HuH-7.5 (cell line): ENCODE measurements at places on chromosomes 1 and 21.

- no peak for DNase-seq
Observed at GRCh38 chr1:165902565-165902964, 75.2 kb downstream of the UCK2 start.

DNA sequence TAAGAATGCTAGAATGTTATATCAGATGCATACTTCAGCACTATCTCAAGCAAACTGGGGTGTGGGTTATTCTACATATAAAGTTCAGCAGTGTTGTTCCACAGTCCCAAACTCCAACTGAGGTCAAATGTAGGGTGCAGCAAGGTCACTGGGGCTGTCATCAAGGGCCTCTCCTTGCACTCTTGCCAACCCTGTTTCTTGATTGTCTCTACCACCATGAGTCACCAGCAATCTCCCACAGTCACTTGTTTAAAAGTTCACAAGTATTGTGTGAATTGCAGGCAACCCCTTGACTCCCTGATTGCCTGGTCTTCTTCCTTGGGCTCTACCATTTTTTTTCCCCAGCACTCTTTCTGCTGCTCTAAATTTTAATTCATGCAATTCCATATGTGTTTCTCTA lies 10.6 kb downstream of the METTL18 start:
- no peak for DNase-seq

- no peak for DNase-seq
Observed at GRCh38 chr1:221415651-221416050, 326.2 kb downstream of the DUSP10 start.

GRCh38 chr1:67383999-67384638 lies 46.1 kb downstream of the SERBP1 start:
- no peak for DNase-seq

DNA sequence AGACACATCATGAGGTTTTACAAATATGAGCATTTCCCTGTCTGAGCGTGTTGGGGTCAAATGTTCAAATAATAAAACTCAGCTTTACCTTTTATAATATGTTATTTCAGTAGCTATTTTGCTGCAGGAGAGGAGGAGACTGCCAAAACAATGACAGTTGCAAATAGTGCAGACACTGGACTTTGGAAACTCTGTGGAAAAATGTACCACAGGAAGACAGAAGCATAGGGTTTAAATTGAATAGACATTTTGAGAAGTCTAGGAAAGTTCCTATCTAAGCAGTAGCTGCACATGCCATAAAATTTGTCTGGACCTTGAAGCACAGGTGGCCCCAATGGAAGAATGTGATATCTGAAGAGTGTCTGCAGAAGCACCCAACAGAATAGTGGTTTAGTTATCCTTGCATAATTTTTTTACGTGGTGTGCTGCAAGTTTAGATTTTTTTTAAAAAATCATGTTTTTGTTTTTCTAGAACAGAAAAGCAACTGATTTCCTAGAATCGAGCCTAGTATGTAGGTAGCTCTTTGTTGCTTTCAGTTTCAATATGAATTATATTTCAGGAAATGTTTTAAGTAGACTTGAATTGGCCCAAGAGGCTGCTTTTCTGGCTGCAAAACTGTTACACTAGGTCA lies 14.0 kb upstream of the GBP5 start:
- DNase-seq: no peak

DNA sequence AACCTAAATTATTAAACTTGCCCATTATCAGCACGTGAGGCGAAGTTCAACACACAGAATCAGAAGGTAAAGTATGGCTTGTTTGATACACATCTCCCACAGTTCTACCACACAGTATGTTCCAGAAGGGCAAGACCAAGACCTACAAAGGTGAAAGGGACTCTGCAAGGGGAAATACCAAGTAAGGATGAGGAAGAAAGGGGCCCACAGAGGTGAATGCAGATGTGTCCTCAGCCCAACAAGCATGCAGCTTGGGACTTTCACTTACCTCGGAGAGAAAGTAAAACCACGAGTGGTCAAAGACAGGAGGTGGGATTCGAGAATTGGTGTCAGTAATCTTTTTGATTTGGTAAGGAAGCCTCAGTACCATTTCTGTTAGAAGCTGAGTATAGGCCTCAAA lies 85.8 kb downstream of the UBR4 start:
- no peak for DNase-seq

DNA sequence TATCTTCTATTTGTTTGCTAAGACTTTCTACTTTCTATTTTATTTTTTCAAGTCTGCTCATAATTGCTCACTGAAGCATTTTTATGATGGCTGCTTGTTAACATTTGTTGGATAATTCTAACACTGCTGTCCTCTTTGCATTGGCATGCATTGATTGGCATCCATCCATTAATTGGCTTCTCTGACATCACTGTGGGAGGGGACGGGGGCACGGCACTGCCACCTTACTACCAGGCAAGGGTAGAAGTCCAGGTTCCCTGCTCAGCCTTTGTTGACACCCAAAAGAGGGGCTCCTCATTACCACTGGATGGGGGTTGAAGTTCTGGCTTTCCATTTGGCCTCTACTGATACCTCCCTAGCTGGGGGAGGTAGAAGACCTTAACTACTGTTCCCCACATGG lies 11.5 kb upstream of the ABCG1 start:
- DNase-seq: no peak

GRCh38 chr21:31910074-31910470 lies 37.3 kb downstream of the HUNK start:
- DNase-seq: no peak

GRCh38 chr1:11697188-11697892 lies 5.8 kb downstream of the DRAXIN start:
- no peak for DNase-seq

DNA sequence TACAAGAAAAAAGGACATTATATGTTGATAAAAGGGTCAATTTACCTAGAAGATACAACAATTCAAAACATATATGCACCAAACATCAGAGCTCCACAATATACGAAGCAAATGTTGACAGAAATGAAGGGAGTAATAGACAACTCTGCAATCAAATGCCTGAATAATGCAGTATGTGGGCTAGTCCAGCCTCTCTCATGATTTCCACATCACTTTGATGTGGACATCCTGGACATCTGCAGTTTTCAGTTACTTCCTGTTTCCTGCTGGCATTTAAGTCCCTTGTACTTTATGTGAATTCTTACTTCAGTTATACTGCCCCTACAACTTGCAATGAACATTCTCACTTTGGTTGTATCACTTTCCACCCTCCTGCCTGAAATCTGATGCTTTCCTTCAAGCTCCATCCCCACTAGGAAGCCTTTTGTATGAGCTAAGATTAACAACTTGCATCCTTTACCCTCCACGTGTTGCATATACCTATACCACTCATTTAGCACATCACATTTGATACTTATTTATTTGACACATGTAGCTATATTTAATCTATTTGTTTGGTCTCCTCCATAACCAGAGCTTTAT lies 36.7 kb downstream of the DISC1 start:
- no peak for DNase-seq

- DNase-seq: no peak
Observed at GRCh38 chr1:111085676-111086075, 54.2 kb downstream of the DRAM2 start.

- DNase-seq: no peak
Observed at GRCh38 chr1:26218906-26219494, 15.0 kb upstream of the CEP85 start.

GRCh38 chr1:197677313-197677712 lies 98.0 kb downstream of the DENND1B start:
- DNase-seq: no peak

GRCh38 chr1:41529621-41530395 lies 45.3 kb upstream of the EDN2 start:
- no peak for DNase-seq

DNA sequence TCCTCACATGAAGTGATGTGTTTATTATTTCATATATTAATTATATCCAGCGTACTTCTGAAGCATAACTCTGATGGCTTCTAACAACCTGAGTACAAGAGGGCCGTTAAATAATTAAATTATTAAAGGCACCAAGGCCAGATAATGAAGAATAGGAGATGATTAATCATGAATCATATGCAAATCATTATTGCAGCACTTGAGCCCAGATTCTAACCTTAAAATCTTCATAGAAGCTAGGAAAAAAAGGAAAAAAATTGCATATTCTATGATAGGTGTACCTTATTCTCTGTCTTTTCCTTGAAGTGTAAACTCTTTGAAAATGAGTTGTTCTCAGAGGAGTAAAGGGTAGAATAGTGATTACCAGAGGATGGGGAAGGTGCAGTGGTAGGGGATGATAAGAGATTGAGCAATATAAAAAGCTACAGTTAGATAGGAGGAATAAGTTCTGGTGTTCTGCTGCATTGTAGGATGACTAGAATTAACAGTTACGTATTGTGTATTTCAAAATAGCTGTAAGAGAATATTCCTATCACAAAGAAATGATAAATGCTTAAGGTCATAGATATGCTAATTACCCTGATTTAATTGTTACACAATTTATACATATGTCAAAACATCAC lies 51.1 kb downstream of the SWT1 start:
- DNase-seq: no peak

- peak; percentile 89 for DNase-seq
Observed at GRCh38 chr1:202010180-202011015, at the start of gene ELF3. ELF3 (plus strand) TSS chr1:202010587; CDS start chr1:202011137, 550 bp downstream.

GRCh38 chr1:76147917-76148316 lies 73.4 kb downstream of the ST6GALNAC3 start:
- DNase-seq: no peak

GRCh38 chr1:51044199-51044598 lies 57.8 kb upstream of the C1orf185 start:
- DNase-seq: no peak

DNA sequence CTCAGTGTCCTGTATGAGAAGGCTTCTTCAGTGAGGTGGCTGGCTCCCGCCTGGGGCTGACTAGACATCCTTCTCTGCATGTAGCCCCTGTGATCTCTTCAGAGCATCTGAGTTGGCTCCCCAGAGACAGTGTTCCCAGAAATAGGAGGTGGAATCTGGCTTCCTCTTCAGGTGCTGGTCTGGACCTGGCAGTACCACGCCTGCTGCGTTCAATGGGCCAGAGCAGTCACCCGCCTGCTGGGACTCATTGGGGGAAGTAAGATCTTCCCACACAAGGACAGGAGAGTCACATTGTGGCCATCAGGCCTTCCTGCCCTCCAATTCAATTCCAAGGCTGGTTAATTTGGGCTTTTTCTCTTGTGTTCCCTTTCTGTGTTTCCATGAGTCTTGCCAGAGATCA lies 51.0 kb downstream of the ADARB1 start:
- DNase-seq: no peak

GRCh38 chr1:36339215-36339614 lies 15.8 kb upstream of the EVA1B start:
- no peak for DNase-seq

GRCh38 chr1:219927956-219928790 lies at the start of gene SLC30A10:
SLC30A10 (minus strand) TSS chr1:219928557; CDS start chr1:219928440, 117 bp downstream.
- peak; percentile 75 for DNase-seq

GRCh38 chr1:221672239-221672645 lies 69.6 kb downstream of the DUSP10 start:
- DNase-seq: no peak

- peak; percentile 84 for DNase-seq
Observed at GRCh38 chr1:1597275-1597930, 2.5 kb downstream of the FNDC10 start.

- DNase-seq: no peak
Observed at GRCh38 chr1:37914719-37915475, 32.0 kb downstream of the INPP5B start.

- peak; percentile 61 for DNase-seq
Observed at GRCh38 chr1:234545517-234546386, 64.2 kb downstream of the IRF2BP2 start.
